ENCODE measurements at places on chromosomes 3 and 15.

DNA sequence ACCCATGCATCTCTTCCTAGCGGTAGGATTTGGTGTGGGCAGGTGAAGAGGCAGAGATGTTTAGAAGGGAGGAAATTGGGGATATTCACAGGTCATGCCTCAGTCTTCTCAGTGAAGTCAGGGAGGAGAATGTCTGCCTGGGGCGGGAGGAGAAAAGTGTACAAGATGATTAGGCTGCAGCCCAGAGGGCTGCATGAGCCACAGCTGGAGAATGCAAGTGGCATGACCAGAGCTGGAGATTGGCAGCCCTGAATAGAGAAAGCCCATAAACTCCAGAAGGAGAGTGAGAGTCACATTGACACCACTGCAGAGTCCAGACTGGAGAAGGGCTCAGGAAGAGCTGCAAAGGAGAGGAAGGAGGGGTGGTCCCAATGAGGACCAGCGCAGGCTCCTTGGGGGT is 22.6 kb downstream of the PDHB start:
- no peak for DNase-seq

GRCh38 chr3:10198761-10199649 is 34.3 kb downstream of the IRAK2 start:
- peak; percentile 78 for DNase-seq

DNA sequence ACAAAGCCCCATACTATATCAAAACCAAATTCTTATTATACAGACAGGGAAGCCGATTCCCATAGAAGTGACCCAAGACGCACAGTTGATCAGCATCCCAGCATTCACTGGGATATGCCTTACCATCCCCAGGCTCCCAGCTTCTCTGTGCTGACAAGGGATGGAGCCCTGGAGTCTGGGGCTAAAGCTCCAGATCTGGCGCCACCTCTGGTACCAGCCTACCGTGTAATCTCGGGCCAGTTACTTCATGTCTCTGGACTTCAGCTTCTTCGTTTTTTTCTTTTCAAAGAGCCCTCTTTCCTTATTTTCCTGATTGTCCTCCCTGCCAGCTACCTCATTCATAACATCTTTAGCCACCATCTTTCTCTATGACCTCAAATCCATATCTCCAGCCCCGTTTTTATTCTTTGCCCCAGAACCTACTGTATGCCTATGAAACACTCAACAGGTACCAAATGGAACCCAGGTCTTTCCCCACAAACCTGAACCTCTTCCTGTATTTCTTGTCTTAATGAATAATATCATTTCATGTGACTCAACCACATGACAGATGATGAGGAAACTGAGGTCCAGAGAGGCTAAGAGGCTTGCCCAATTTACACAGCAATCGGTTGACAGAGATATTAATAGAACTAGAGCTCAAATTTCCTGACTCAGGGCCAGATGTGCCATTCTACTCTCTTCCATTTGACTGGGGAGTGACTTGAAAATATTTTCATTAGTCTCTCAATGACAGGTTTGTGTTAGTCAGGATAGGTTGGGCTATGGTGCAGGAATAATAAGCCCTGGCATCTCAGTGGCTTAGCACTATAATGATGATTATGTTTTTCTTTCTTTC is 85.4 kb upstream of the TLE3 start:
- DNase-seq: no peak

- DNase-seq: no peak
These were observed 66.4 kb upstream of the TJP1 start for GRCh38 chr15:29888646-29889045.

DNA sequence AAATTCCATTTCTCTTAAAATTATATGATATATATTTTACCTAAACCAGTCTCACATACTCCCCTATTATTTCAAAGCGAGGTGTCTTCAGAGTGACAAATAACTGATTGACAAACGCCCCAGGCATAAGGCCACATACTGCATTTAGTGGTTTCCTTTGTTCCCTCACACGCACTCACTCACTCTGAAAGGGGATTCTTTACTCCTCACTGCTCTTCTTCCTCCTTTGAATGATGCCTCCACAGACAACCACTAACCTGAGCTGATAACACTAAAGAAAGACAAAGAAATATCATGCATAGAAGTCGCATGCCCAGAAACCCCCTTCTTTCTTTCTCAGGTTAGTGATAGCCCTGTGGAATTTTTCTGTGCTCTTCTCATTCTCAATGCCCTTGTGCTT is 24.1 kb upstream of the BBX start:
- no peak for DNase-seq
